ENCODE measurements at places on chromosomes 13 and 19. TPM values are rescaled to one million over a fixed set of nuclear protein-coding genes. Genes with fewer than 3 reads are reported as not detected.

Gene NACC1
- 41.2 TPM for total RNA-seq

Gene CERS1
- total RNA-seq = not detected

Gene NRTN
- total RNA-seq = 0.34 TPM

Gene ZNF135
- 1.6 TPM for total RNA-seq

DNA sequence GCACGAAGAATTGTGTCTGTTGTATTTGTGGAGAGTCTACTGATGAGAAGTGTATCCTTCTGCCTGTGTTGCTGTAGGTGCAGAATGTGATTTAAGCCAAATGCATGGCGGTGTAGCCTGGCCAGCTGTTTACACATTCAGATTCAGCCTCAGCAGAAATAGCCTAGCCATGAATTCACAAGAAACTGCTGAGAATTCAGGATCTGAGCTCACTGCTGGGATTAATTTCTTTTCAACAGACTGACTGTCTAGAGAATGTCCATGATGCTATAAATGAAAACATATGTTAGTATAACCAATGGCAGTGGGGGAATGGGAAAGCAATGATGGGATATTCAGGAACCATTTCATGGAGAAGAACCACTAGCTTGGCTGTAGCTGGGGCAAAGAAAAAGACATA is 77.4 kb upstream of the RNF113B start:
- no peak for DNase-seq
- H3K27ac ChIP-seq = no peak overlapping the region
- H3K36me3 ChIP-seq = no peaks in the 10 kb centered on the region
- H3K27me3 ChIP-seq = no peaks in the 10 kb centered on the region

GRCh38 chr19:7590256-7590655 is 5.4 kb upstream of the CAMSAP3 start:
- no peaks in the 10 kb centered on the region for H3K36me3 ChIP-seq
- H3K4me1 ChIP-seq = peaks cover under 1% of the 10 kb centered on the region
- H3K27me3 ChIP-seq = peaks cover 6% of the 10 kb centered on the region
- DNase-seq = no peak

DNA sequence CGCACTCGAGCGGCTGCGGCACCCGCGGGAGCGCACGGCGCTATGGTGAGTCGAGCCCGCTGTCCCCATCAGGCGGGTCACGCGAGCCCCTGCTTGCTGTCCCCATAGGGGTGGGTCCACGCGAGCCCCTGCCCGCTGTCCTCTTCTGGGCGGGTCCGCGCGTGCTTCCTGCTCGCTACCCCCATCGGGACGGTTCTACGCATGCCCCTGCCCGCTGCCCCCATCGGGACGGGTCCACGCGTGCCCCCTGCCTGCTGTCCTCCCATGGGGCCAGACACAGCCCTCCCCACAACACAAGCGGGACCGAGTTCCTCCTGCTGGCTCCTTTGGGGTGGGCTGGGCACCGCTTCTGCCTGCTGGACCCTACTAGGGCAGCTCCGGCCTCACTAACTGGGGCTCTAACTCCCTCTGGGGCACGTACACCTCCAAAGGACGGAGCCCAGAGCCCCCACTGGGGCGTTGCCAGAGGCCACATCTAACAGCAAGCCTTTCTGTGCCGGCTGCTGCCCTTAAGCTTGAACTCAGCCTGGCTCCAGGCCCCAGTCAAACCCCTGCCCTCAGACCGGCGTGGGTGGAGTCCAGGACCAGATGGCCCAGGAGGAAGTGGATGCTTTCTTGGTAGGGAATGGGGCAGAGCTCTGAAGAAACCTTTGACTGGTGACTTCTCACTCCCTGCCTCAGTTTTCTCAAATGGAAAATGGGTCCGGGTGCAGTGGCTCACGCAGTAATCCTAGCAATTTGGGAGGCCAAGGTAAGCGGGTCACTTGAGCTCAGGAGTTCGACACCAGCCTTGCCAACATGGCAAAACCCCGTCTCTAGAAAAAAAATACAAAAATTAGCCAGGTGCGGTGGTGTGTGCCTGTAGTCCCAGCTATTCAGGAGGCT is 722 bp downstream of the COLGALT1 start:
- H3K36me3 ChIP-seq = peaks cover 15% of the 10 kb centered on the region
- DNase-seq = no peak
- H3K27ac ChIP-seq = peak overlapping the region; percentile 32
- H3K27me3 ChIP-seq = no peaks in the 10 kb centered on the region
- peak overlapping the region; percentile 57 for H3K4me3 ChIP-seq

DNA sequence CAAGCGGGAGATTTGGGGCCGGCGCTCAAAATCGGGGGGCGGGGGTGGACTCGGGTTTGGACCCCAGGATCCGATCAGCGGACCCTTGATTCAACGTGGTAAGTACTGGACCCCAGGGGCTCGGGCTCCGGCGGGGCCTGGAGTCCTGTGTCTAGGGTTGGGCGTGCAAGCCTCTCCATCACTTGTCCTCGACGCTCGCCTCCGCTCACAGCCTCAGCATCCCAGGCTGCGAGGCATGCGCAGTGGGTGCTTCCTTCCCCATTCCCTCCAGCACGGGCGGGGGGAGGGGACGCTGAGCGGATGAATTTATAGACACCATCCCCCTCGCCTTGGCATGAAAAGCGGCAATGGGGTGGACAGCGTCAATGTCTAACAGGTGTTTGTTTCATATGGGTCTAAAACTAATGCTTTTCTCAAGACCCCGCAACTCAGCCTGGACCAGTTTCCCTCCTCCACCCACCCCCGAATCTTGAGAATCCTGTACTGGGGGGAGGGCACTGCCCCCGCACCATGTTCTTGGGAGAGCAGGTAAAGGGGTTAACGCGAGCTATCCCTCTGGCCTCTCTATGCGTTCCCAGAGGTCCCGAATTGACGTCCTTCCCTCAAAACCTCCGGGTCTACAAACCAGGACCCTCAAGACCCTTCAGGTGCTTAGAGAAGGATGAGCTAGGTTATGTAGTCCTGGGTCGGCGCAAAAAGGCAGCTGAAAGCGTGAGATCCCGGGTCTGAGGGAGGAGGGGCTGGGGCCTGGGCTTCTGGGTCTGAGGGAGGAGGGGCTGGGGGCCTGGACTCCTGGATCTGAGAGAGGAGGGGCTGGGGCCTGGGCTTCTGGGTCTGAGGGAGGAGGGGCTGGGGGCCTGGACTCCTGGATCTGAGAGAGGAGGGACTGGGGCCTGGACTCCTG is 579 bp downstream of the CPT1C start:
- H3K27ac ChIP-seq = no peak overlapping the region
- peak overlapping the region; percentile 27 for H3K4me3 ChIP-seq
- H3K27me3 ChIP-seq = peaks cover 26% of the 10 kb centered on the region
- peaks cover 27% of the 10 kb centered on the region for H3K4me1 ChIP-seq
- no peak for DNase-seq

- H3K36me3 ChIP-seq = peaks cover 2% of the 10 kb centered on the region
- peak within 1 kb of the TSS; percentile 95 for H3K27ac ChIP-seq
- peaks cover 28% of the 10 kb centered on the region for H3K4me1 ChIP-seq
- no peaks in the 10 kb centered on the region for H3K27me3 ChIP-seq
- peak within 1 kb of the TSS; percentile 92 for H3K4me3 ChIP-seq
- peak; percentile 88 for DNase-seq
These were observed at the start of gene BICRA for GRCh38 chr19:47608969-47609905. TSS of gene BICRA (plus strand) at chr19:47609134. CDS start at chr19:47673575, 64,441 bp downstream.

GRCh38 chr19:18101268-18101667 is 3.7 kb downstream of the MAST3 start:
- H3K27ac ChIP-seq = no peak overlapping the region
- no peaks in the 10 kb centered on the region for H3K36me3 ChIP-seq

DNA sequence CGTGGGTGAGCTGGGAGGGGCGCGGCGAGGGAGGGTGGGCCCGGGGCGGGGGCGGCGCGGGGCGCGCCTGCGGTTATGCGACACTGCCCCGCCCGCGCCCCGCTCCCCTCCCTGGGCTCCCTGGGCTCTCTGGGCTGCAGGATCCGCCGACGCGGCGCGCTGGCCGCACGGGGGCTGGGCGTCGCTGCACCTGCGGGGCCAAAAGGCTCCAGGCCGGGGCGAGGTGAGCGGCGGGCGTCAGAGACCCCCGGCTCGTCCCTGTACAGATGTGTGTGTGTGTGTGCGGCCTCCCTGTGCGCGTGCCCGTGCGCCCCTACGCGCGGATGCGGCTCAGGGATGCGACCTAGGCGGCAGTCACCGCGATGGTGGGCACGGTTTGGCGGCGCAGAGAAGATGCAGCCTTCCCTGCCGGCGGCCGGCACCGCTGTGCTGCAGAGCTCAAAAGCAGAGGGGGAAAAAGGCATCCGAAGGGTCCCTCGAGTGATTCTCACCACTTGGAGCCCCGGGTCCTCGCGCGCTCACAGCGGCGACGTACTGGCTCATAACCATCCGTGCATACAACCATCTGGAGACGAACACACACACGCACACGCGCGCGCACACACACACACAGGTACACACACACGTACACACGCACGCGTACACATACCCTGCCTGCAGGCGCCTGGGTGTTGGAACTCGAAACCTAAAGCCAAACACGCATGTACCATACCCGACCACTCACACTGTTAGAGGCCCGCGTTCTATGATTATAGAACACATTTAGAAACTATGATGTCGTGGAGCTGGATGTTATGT is 709 bp downstream of the ATP8A2 start:
- H3K4me1 ChIP-seq = peaks cover 2% of the 10 kb centered on the region
- no peak for DNase-seq
- peaks cover 30% of the 10 kb centered on the region for H3K27me3 ChIP-seq
- H3K27ac ChIP-seq = no peak overlapping the region
- no peak overlapping the region for H3K4me3 ChIP-seq

DNA sequence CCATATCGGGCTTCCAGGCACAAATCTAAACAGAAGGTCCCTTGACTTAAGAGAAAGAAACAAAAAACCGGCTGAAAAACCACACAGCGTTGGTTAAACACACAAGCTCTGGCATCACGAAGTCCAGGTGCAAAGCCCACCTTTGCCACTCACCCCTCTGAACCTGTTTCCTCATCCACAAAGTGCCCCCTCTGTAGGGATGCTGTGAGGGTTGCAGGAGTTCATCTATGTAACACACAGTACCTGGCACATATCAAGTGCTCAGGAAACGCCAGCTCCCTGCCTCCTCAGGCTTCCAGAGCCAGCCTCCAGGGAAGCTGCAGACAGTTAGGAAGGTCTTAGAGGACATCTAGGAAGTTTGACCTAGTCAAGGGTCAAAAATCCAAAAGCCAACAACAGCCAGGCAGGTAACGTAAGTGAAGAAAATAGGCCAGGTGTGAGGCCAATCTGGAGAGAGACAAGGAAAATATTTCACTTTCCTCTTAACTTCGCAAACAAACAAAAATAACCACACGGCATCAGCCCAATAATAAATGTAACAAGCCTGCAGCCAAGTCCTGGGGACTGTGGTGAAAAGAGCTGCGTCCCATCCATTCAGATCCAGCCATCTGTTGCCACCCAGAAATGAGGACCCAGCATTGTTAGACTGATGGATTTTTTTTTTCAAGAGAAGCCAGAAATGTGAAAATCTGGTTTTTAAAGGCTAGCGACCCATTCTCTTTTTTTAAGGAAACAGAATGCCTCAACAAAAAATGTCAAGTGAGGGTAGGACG is 10.0 kb downstream of the KDELR1 start:
- H3K4me3 ChIP-seq = no peak overlapping the region
- no peak overlapping the region for H3K27ac ChIP-seq
- no peaks in the 10 kb centered on the region for H3K4me1 ChIP-seq
- no peak for DNase-seq

GRCh38 chr13:105047676-105048295 is 1487.7 kb downstream of the EFNB2 start:
- no peak overlapping the region for H3K27ac ChIP-seq
- no peak for DNase-seq
- no peaks in the 10 kb centered on the region for H3K4me1 ChIP-seq
- no peaks in the 10 kb centered on the region for H3K27me3 ChIP-seq

DNA sequence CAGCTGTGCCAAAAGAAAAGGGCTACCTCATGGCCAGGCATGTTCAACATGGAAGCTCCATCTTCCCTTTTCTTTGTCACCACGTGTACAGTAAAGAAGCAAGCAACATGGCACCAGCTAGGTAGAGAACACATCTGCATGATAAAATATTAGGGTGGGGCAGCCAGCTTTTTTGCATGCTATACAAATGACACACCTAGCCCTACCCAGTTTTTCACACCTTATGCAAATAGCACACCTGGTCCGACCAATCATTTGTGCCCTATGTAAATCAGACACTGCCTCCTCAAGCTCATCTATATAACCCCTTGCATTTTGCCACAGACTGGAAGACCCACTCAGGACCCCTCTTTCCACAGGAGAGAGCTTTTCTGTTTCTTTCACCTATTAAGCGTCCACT is 85.5 kb downstream of the STOML3 start:
- no peaks in the 10 kb centered on the region for H3K36me3 ChIP-seq
- H3K4me3 ChIP-seq = no peak overlapping the region
- no peak overlapping the region for H3K27ac ChIP-seq
- no peaks in the 10 kb centered on the region for H3K4me1 ChIP-seq
- no peak for DNase-seq
- H3K27me3 ChIP-seq = no peaks in the 10 kb centered on the region

DNA sequence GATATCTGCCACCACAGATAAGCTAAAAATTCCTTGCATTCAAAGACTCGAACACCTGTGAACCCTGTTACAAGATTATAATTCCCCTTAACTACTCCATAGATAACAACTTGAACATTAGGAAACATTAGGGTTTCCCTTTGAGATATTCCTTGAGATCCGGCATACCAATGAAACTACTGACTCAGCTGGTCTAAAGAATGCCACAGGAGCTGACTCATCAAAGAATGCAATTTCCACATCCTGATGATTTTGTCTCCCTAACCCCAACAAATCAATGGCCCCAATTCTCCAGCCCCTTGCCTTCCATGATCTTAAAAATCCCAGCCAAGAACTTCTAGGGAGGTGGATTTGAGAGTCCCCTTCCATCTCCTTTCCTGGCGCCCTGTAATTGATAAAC is 35.6 kb upstream of the ZNF599 start:
- no peaks in the 10 kb centered on the region for H3K4me1 ChIP-seq
- no peaks in the 10 kb centered on the region for H3K27me3 ChIP-seq
- H3K27ac ChIP-seq = no peak overlapping the region
- no peak overlapping the region for H3K4me3 ChIP-seq
- no peaks in the 10 kb centered on the region for H3K36me3 ChIP-seq

DNA sequence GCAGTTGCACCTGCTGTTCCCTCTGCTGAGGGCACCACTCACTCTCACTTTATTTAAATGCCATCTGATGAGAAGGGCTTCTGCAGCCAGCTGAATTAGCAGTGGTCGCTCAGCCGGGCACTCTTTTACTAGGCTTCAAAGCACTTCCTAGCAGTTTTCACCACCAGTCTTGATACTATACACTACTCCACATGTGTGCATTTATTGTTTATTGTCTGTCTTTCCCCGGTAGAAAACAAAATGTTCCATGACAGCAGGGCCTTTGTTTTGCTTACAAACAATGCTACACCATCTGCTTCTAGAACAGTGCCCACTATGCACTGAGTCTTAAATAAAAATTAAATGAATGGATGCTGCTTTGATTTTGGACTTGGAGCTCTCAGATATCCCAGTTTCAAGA is 404.9 kb downstream of the FGF14 start:
- DNase-seq = no peak
- H3K27me3 ChIP-seq = no peaks in the 10 kb centered on the region
- no peaks in the 10 kb centered on the region for H3K36me3 ChIP-seq
- H3K4me3 ChIP-seq = no peak overlapping the region

- no peak for DNase-seq
- no peaks in the 10 kb centered on the region for H3K36me3 ChIP-seq
- H3K27me3 ChIP-seq = peaks cover 2% of the 10 kb centered on the region
These were observed 286.1 kb downstream of the IRS2 start for GRCh38 chr13:109500146-109500773.

Data from natural killer cell (primary cell).